ENCODE measurements at places on chromosomes 11 and 22. TPM values are rescaled to one million over a fixed set of nuclear protein-coding genes. Genes with fewer than 3 reads are reported as not detected.

DNA sequence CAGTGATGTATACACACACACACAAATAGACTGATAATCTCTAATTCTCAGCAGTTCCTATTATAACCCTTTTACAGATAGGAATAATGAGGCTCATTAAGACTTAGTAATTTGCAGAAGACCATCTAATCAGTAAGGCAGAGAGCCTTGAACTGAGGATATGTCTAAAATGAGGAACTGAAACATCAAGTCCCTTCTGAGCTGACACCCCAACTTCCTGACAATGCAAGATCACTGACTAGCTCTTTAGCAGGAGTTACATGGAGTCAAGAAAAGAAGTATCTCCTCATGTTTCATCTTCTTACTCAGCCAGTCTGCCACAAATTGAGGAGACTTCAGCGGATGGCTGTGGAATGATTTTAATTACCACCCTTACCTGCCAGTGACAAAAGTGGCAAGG is 193.0 kb downstream of the MSANTD4 start:
- no peak overlapping the region for H3K27ac ChIP-seq
- no peak for DNase-seq
- no peaks in the 10 kb centered on the region for H3K4me1 ChIP-seq
- H3K27me3 ChIP-seq, result no peaks in the 10 kb centered on the region
- H3K4me3 ChIP-seq, result no peak overlapping the region
- no peaks in the 10 kb centered on the region for H3K36me3 ChIP-seq

HTR3A gene
- 1.1 TPM for total RNA-seq

CHRM1 gene
- total RNA-seq, result not detected

GRCh38 chr11:66119348-66120133 is 49.5 kb downstream of the PACS1 start:
- no peaks in the 10 kb centered on the region for H3K27me3 ChIP-seq
- H3K27ac ChIP-seq, result peak overlapping the region; percentile 95
- H3K36me3 ChIP-seq, result no peaks in the 10 kb centered on the region
- DNase-seq, result peak; percentile 70
- peaks cover 51% of the 10 kb centered on the region for H3K4me1 ChIP-seq
- no peak overlapping the region for H3K4me3 ChIP-seq

PRG3 gene
- not detected for total RNA-seq

PKDREJ gene
- total RNA-seq, result under 0.01 TPM

GRCh38 chr11:117232911-117233409 is 489 bp downstream of the RNF214 start:
- H3K4me3 ChIP-seq, result peak overlapping the region; percentile 40
- H3K4me1 ChIP-seq, result peaks cover 30% of the 10 kb centered on the region
- peaks cover 23% of the 10 kb centered on the region for H3K36me3 ChIP-seq
- no peaks in the 10 kb centered on the region for H3K27me3 ChIP-seq
- peak; percentile 53 for DNase-seq

NUCB2 gene
- total RNA-seq, result 48.3 TPM

POU2AF3 gene
- total RNA-seq, result 3.9 TPM

ZBTB16 gene
- total RNA-seq, result 68.3 TPM

GRCh38 chr11:117969160-117969991 is 16.8 kb upstream of the IL10RA start:
- no peak for DNase-seq
- H3K4me3 ChIP-seq, result no peak overlapping the region
- no peaks in the 10 kb centered on the region for H3K4me1 ChIP-seq
- no peaks in the 10 kb centered on the region for H3K36me3 ChIP-seq

PAAF1 gene
- 29.2 TPM for total RNA-seq
